ENCODE measurements at places on chromosomes 7 and 10.
A peak's percentile ranks its signal among the peaks of the same experiment; 100 is the strongest.

- no peak for DNase-seq
Measured at GRCh38 chr7:18222636-18223035, 195.0 kb upstream of the PRPS1L1 start.

DNA sequence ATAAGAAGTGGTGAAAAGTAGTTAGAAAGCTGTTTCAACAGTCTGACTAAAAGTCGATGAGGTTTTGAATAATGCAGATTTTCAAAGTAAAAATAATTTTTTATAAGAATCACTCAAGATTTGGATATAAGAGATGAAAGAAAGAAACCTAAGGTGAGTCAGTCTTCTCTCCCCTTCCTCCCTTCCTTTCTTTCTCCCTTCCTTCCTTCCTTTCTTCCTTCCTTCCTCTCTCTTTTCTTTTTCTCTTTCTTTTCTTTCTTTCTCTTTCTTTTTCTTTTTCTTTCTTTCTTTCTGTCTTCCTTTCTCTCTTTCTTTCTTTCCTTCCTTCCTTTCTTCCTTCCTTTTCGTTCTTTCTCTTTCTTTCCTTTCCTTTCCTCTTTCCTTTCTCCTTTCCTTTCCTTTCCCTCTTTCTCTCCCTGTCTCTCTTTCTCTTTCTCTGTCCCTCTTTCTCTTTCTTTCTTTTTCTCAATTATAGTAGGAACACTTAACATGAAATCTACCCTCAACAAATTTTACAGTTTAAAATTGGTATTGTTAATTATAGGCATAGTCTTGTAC lies 308.6 kb downstream of the ARL4A start:
- DNase-seq = no peak

GRCh38 chr7:106774768-106775551 lies 90.1 kb upstream of the PIK3CG start:
- DNase-seq = peak; percentile 59

DNA sequence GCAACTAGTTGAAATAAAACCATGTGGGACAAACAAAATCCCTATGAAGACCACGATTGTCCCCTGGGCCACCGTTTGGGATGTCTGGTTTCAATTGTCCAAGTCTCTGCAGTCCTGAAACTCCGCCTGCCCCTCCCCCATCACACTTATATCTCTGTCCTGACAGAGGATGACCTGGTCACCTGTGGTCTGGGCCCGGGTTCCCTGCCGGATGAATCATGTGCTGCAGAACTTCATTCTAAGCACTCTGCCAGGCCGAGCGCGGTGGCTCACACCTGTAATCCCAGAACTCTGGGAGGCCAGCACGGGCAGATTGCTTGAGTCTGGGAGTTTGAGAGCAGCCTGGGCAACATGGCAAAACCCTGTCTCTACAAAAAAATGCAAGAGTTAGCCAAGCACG lies 91.1 kb downstream of the COL13A1 start:
- DNase-seq = no peak

DNA sequence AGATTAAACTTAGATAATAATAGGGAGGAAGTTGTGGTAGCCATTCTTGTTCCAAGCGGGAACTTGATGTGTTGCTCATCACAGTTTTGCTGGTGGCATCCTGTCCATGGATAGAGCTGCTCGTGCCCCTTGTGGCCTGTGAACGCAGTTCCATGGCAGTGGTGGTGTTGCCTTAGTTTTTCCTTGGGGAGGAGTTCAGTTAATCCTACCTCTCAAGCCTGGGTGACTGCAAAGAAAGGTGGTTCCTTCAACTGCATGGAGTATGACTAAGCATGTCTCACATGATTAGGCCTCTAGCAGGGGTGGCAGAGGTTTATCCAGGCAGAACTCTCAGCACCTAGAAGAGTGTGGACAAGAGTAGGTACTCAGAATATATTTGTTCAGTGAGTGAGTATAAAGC lies 99.7 kb downstream of the MAPK8 start:
- DNase-seq = no peak
